Foreskin fibroblast (primary cell): ENCODE measurements at places on chromosomes 5 and 9.
A peak's percentile ranks its signal among the peaks of the same experiment; 100 is the strongest.

- no peak for DNase-seq
Measured at GRCh38 chr5:9362600-9362999, 183.3 kb downstream of the SEMA5A start.

- DNase-seq: no peak
Measured at GRCh38 chr5:5671823-5672222, 249.3 kb downstream of the ICE1 start.

GRCh38 chr9:69797675-69798074 lies 22.9 kb upstream of the CFAP95 start:
- DNase-seq: no peak

DNA sequence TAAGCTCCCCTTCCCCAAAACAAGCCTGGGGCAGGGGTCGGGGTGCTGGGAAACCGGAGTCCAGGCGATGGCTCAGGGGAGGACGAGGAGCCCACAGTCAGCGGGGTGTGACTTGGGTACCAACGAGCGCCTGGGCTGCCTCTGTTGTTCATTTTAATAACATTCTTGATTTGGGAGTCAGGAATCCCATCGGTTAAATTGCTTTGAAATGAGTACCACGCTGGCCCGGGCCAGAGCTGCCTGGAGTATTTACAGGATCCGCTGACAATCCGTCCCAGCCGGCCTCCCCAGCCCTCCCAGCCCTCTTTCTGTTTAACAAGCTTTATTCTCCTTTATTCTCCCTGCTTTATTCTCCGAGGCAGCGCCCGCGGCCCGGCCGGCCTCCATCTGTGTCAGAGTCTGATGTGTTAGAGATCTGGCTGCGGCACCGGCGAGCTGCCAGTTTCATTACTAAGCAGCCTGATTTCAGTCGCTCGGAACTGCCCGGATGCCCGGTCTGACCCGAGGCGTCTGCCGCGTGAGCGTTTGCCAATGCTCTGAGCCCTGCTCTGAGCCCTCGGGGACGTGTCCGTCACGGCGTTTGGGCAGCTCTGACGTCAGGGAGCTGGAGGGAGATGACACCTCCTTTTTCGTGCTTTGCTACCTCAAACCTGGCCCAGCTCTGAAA lies 16.5 kb upstream of the QRFP start:
- peak; percentile 85 for DNase-seq

GRCh38 chr9:16419124-16419523 lies 451.3 kb downstream of the BNC2 start:
- DNase-seq: no peak

GRCh38 chr5:79702606-79703380 lies 13.2 kb downstream of the CMYA5 start:
- DNase-seq: peak; percentile 56

- DNase-seq: no peak
Measured at GRCh38 chr5:124705577-124705976, 40.9 kb downstream of the ZNF608 start.

DNA sequence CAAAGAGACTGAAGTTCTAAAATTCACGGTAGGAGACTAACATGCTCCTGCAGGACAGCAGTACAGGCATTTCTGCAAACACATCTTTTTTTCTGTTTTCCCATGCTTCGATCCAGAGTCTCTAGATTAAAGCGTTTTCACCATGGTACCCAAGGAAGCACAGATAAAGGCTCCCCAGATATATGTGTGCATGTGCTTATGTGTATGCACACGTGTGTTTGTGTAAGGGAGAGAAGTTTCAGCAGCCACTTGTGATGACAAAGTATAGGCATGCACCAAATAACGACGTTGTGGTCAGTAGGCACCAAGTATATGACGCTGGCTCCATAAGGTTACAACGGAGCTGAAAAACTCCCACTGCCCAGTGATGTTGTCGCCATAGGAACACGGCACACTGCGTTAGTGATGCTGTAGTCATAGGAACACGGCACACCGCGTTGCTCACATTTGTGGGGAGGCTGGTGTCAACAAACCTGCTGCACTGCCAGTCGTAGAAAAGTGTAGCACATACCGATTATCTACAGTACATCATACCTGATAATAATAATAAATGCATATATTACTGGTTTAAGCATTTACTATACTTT lies 21.7 kb downstream of the MED10 start:
- DNase-seq: no peak

- DNase-seq: no peak
Measured at GRCh38 chr5:159593518-159594073, 263.3 kb upstream of the IL12B start.

- no peak for DNase-seq
Measured at GRCh38 chr5:18333841-18334240, 699.6 kb downstream of the TAF11L14 start.

- DNase-seq: no peak
Measured at GRCh38 chr9:114231273-114231672, 75.9 kb downstream of the COL27A1 start.

DNA sequence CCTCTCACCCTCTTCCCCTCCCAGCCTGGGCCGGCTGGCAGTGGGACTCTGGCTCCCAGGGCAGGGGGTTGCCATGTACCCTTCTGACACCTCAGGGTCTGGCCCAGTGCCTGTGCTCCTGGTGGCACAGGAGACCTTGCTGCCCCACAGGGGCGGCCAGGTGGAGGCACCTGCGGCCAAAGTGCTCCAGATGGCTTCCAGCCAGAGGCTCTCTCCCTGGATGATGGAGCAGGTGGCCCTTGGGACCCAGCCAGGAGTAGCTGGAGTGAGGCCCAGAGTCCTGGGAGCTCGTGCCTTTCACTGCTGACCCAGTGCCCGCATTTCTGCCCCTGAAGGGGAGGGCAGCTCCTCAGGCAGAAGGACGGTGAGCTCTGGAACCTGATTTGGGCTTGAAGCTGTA lies 87.3 kb downstream of the NTNG2 start:
- DNase-seq: no peak

GRCh38 chr9:90789862-90790261 lies 11.8 kb upstream of the SYK start:
- no peak for DNase-seq

DNA sequence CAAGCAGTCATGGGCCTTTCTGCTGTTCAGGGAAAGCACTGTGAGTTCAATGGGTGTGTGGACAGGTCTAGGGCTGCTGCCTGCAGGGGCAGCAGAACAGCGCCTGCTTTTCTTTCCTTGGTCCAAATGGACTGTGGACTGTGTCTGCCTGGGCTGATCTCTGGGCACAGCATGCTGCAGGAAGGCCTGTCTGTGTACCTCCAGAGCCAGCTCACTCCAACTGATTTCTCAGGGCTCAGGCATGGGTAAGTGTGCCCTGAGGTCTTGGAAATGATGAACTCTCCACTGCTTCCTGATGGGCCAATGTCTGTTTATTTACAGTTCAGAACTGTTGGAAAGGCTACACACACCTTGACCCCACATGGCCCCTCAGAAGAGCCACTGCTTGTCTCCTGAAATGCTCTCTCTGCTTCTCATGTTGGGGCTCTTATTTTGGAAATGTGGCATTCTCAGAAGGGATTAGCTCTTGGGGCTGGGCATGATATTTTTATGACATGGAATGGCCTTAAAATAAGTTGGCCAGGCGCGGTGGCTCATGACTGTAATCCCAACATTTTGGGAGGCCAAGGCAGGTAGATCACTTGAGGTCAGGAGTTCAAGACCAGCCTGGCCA lies 27.0 kb downstream of the SLC22A4 start:
- no peak for DNase-seq
